ENCODE measurements at places on chromosomes 5 and 9.
A peak's percentile ranks its signal among the peaks of the same experiment; 100 is the strongest.

GRCh38 chr5:10331341-10331796, 22.1 kb upstream of the MARCHF6 start:
- DNase-seq: peak; percentile 88

DNA sequence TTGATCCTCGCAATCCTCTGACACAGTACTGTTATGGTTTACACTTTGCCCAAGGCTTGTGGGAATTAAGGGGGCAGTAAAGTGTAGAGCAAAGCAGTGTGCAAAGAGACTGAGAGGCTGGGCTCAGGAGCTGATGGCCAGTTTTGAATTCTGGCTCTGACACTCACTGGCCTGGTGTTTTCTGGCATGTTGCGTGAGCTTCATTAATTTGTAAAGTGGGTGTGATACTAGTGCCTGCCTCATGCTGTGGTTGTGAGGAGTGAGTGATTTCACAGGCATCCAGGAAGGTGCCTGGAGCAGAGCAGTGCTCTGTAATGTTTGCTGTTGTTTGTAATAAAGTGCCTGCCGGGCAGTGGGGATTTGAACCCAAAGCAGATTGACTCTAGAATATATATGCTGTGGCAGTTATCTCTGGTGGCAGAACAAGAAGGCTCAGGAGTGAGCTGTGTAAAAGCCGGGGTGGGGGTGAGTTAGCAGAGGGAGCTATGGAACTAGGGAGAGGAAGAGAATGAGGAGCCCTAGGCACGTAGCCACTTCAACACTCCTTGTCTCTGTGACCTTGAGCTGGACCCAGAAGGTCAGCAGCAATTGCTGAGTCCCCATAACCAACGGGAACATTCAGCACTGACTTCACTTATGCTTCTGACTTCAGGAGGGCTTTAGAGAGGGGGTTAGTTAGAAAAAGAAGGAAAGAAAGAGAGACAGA, 108.5 kb downstream of the DOCK2 start:
- no peak for DNase-seq

GRCh38 chr9:91682806-91683205, 259.2 kb upstream of the NFIL3 start:
- no peak for DNase-seq

DNA sequence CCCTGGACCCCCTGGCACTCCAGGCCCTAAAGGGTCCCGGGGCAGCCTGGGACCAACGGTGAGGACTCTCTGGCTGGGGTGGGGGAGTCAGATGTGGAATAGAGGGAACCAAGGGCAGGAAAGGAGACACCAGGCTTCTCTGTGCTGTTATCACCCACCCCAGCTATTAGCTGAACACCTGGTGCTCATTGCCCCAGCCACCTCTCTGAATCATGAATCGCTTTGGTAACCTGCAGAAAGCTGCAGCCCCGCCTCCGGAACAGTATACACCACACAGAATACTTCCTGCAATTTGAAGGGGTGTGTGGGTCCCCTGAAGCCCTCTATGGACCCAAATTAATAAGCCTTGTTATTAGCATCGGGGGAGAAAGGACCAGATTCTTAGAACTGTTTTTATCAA, 40.4 kb upstream of the ORM1 start:
- no peak for DNase-seq

GRCh38 chr5:137279521-137280231, 219.4 kb downstream of the SPOCK1 start:
- peak; percentile 90 for DNase-seq

- no peak for DNase-seq
Observed at GRCh38 chr5:146238973-146239372, 35.6 kb downstream of the RBM27 start.

GRCh38 chr5:139687656-139688055, 39.5 kb downstream of the CXXC5 start:
- DNase-seq: no peak

- DNase-seq: no peak
Observed at GRCh38 chr9:138042640-138043039, 165.1 kb downstream of the CACNA1B start.

- no peak for DNase-seq
Observed at GRCh38 chr5:153094333-153094732, 396.1 kb upstream of the GRIA1 start.

DNA sequence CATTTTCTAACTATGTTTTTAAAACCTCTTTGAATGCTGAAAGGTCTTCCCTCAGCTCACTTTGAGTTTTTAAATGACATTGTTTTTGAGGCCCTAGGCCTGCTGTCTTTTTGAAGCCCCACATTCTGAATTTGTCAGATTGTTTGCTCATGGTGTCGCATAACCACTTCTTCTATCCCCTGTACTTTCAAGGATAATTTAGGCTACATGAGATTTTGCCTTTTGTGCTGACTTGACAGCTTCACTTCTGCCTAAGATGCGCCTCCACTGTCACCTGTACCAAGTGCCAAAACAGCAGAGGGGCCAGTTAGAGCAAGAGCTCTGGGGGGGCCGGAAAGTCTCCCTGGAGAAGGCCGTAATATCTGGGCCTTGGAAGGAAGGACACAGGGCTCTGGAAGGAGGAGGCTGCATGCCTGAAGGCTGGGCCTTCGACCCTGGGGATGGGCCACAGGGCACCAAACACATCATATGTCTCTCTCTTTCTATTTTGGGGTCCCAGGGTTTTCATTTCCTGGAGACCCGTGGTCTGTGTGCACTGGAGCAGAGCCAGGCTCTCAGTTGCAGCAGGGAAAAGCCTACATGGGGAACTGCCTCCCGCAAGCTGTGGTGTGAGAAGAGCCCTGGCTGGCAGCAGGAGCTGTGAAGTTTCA, 49.1 kb downstream of the NDST1 start:
- DNase-seq: no peak

DNA sequence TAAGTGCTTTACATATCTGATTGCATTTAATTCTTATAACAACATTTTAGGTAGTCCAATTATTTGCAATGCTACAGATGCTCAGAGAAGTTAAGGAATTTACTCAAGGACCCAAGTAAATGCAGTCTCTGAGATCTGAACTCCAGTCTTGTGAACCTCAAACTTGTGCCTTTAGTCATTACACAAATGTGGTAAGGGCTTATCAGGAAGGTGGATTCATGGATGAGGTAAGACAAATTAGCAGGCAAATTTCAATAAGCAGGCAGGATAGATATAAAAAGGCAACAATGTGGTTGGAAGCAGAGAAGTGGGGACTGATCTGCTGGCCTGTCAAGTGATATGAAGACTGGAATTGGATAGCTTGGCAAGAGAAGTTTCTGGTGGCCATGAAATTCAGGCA, 29.5 kb downstream of the HMHB1 start:
- DNase-seq: no peak

- DNase-seq: peak; percentile 19
Observed at GRCh38 chr9:35905912-35906679, at the start of gene HRCT1. Gene HRCT1 (plus strand): TSS chr9:35906202. CDS start chr9:35906288, 86 bp downstream.

GRCh38 chr9:125654121-125654520, 52.9 kb downstream of the MAPKAP1 start:
- DNase-seq: no peak

GRCh38 chr9:14056316-14056861, 257.6 kb downstream of the NFIB start:
- no peak for DNase-seq

DNA sequence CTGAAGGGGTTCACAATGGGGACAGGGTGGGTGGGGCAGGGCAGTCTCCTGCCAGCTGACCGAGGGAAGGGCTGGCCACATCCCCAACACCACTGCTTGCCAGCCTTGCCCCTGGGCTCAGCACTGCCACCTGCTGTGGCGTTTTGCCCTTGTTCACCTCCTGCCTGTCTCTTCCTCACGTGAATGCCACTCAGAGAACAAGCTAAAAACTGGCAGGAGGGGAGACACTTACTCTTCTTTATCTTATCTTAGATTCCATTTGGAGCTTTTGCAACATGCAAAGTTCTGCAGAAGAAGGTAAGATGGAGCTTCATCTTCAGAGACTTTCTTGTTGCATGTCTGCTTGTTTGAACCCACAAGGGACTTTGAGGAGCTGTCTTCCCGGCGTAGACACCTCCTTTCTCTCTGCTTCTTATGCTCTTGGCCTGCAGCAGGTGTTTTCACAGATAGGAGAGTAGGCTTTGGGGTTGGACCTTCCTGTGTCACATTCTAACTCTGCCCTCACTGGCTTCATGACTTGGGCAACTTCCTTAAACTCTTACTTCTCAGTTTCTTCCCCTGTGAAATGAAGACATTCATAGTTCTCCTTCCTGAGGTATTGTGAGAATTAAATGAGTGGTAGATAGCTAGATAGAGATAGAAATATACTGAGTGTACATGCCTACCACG, 4.1 kb downstream of the LRSAM1 start:
- no peak for DNase-seq

DNA sequence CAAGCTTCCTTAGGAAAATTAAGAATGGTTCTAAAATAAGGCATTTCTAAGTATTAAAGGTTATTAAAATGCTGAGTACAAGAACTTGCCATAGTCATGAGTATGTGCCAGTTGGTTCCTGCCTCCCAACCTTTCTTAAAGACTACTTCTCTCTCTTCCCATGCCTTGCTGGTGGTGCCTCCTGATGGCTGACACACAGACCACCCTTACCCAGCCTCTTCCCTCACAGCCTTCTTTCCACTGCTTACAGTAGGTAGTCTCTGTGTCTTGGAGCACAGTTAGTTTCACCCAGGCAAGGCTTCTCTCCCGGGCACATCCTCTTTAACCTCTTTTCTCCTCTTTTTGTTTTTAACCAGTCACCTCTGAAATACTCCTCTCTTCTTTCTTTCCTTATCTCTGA, 20.6 kb upstream of the GPR150 start:
- DNase-seq: no peak

DNA sequence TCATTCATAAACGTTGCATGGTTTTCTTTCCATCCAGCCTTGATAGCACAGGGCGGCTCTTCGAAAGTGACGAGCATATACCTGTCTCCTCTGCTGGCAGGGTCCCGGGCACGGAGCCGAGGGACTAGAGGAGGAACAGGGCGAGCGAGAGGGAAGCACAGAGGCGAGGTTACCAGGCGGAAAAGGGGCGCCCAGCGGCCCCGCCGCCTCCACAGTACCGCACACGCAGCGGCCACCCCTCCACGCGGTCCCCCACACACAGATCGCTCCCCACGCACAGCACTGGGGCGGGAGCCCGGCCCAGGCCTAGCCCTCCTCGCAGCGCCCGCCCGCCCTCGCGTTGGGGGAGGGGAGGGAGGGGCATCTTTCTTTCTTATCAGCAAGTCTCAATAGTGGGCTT, 296.6 kb upstream of the DAB2 start:
- no peak for DNase-seq

DNA sequence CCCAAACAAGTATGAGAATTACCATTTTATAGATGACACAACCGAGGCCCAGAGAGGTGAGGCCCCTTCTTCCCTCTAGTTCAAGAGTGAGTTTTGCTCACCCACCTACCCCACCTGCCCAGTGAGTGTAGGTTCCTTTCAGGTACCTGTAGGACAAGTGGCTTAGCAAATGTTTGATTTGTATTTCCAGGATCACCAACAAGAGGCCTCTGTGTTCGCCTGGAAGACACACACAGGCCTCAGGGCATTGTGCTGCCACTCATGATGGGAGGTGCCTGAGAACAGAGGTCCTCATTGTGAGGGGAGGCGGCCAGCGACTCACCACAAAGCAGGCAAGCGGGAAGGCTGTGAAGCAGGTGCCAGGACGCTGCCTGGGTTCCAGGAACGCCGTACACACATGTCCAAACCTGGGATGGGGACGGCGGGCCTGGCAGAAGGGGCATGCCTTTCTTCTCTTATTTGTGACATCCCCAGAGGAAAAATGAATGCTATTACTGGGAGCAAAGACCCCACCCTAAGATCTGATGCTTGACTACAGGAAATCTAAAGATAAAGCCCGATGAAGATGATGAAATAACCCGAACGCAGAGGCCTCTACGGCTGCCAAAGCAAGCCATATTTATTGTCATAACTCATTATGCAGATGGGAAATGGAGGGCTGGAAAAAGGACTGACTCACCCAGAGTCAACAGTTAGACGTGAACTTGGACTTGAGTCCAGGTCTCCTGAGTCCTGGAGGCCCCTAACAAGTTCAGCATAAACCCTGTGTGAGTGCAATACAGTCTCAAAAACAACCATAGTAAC, 60.2 kb upstream of the SLC25A51 start:
- peak; percentile 88 for DNase-seq

DNA sequence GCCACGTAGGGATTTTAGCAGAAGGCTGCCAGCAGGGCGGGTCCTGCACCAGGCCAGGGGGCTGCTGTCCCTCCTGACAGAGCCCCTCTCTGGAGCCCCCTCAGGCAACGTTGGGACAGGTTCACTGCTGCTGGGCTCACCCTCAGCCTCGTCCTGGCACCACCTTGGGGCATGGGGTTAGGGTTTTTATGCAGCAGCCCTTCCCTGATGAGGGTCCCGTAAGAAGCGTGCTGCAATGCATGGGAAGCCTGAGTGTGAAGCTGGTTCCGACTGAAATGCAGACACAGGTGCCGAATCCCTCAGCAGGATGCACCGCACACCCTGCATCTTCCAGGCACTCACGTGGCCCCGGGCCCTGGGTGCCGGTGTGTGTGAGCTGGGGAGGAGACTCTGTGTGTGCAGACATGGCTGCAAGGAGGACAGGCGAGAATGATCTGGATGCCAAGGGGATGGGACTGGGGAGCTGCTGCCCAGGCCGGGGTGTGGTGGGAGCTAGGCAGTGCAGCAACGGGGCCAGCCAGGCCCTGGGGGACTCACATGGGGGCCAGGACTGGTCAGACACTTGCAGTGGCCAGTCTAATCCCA, 27.1 kb downstream of the ZDHHC11B start:
- DNase-seq: no peak

GRCh38 chr9:127853312-127854183, 910 bp downstream of the ENG start:
- no peak for DNase-seq

GRCh38 chr9:27179245-27179865, 70.3 kb downstream of the TEK start:
- DNase-seq: no peak

- DNase-seq: no peak
Observed at GRCh38 chr5:35745193-35745592, 111.5 kb upstream of the IL7R start.

DNA sequence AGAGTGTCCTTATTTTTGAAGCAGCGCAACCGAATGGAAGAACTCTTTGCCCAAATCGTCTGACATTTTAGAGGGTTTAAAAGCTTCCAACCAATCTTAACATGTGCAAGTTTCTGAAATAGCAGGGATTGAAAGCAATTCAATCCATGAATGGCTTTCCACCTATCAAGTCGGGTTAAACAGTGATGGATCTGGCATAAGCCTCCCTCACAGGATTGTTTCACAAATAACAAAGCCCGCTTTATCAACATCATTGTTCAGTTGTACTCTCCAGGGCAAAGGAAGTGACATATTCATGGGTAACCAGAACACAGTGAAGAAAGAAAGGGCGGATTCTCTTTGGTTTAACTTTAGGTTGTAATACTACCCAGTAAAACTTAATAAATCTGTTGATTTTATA, 497.3 kb downstream of the MTRR start:
- no peak for DNase-seq

DNA sequence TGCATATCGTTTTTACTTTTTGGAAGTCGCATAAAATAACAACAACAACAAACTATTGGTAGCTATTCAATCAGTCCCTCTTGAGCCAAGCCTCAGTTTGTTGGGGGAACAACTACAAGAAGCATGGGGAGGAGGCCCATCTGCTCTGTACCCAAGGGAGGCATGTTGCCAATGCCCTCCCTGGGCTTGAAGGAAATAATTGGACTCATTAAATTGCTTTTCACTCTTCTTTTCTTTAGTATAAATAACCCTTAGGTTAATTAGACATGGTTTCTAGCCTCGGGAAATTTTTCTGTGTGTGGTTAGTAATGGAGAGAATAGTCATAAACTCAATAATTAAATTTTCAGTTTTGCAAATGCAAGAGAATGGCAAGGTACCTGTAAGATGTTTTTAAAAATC, 500.7 kb downstream of the TLE4 start:
- DNase-seq: no peak
